NCI-H2029 treated with DMSO at 0.1 percent for 48 hours (cell line): ENCODE measurements at places on chromosomes 7 and 10.

DNA sequence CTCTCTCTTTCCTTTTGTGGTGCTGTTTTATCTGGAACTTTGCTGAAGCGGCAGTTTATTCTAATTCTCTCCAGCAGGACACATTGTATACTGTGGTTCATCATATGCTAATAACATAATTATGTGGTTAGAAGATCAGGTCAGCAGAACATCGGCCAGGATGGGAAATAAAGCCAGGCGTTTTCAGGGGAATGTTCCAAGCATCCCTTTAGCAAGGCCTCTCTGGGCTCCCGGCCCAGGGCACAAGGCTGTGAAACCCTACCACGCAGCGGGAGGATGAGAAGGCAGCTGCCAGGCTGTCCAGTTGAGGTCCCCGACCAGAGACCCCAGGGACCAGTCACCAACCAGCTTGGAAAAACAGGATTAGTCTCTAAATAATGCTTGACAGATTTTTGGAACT is 112.2 kb upstream of the GALNT17 start:
- DNase-seq, result no peak

DNA sequence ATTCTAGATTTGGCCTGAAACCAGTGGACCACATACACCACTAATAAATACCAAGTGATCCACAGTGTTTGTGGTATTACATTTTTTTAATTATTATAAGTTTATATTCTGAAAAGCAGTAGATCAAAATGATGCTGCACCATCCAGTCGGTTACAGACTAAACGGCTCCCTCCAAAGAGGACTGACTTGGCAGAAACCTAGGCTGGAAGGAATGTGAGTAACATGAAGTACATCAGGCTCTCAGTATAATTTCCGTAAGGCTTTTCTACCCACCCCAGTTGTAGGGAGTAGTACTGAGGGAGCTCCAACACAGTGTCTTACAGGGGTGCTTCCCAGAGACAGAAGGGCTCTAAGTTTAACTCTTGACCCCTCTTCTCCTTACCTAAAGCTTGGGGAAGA is 119.5 kb downstream of the TRRAP start:
- DNase-seq, result no peak

DNA sequence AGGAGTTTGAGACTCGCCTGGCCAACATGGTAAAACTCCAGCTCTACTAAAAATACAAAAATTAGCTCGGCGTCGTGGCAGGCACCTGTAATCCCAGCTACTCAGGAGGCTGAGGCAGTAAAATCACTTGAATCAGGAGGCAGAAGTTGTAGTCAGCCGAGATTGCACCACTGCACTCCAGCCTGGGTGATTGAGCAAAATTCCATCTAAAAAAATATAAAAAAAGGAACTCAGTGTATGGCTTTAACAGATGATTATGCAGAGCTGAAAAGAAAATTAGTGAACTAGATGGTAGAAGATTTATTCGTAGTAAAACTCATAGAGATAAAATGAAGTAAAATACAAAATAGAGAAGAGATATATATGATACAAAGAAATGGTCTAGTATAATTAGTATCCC is 12.6 kb upstream of the CNOT4 start:
- DNase-seq, result no peak

- no peak for DNase-seq
These were observed 470.5 kb downstream of the RPS24 start for GRCh38 chr10:78504181-78504580.

DNA sequence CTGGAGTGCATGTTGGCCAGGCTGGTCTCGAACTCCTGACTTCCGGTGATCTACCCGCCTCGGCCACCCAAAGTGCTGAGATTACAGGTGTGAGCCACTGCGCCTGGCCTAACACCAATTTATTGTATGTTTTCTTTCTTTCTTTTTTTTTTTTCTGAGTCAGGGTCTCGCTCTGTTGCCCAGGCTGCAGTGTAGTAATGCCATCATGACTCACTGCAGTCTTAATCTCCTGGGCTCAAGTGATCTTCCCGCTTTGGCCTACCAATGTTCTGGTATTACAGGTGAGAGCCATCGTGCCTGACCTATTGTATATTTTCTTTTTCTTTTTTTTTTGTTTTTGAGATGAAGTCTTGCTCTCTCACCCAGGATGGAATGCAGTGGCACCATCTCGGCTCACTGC is 33.8 kb upstream of the UBE2H start:
- no peak for DNase-seq

- no peak for DNase-seq
These were observed at the start of gene MICALL2 for GRCh38 chr7:1458683-1459511. MICALL2 (minus strand) TSS chr7:1459470; CDS start chr7:1459326, 144 bp downstream.

- DNase-seq, result no peak
These were observed 74.0 kb upstream of the AFAP1L2 start for GRCh38 chr10:114478281-114478680.

DNA sequence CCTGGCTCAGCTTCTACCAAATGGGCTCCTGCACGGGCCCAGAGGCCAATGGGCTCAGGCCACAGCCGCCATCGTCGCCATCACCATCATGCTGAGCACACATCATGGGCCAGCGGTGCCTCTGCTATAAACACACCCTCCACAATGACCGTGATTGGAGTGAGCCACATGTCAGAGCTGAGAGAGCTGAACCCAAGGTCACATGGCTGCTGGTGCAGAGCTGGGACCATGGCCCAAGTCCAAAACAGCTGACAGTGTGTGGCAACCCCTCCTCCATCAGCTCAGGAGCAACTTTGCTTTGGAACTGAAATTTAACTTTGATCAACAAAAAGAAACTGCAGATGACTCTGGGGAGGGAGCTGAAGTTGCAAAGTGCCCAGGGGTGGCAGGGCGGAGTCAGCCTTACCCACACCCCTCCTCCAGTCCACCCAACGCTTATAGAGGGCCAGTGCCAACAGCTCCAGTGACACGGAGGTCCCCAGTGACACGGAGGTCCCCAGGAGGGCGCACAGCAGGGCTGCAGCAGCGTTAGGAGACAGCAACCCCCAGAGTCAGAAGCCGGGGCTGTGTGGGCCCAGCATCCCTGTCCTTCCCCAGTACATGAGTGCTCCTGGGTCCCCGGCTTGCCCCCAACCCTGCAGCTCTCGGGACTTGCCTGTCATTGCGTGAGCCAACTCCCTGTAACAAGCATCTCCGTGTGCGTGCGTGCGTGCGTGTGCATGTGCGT is 249.6 kb downstream of the ELFN1 start:
- no peak for DNase-seq

DNA sequence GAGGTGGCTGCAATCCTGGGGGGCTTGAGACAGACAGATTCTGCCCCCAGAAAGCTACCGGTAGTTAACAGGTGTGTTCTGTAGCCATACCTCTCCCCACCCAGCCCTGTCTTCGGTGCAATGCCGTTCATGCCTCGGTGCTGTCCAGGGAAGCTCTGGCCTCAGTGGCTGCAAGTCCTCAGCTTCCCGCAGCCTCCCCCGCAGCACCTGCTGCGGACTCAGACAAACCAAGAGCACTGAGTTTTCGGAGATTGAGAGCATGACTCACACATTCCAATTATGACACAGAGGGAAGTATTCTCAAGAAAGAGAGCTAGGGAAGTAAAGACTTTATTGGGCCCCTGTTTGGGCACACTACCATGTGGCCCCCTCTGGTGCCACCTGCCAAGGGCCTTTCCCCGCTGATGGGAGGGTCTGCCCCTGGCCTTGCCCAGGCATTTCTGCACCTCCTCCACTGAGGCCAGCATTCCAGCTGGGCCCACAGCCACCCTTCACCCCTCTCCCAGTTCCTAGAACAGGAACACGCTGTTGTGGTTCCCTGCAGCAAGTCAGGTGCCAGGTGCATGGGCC is 30.2 kb upstream of the EZH2 start:
- DNase-seq, result no peak

GRCh38 chr10:97090644-97091043 is 95.1 kb downstream of the SLIT1 start:
- DNase-seq, result no peak

DNA sequence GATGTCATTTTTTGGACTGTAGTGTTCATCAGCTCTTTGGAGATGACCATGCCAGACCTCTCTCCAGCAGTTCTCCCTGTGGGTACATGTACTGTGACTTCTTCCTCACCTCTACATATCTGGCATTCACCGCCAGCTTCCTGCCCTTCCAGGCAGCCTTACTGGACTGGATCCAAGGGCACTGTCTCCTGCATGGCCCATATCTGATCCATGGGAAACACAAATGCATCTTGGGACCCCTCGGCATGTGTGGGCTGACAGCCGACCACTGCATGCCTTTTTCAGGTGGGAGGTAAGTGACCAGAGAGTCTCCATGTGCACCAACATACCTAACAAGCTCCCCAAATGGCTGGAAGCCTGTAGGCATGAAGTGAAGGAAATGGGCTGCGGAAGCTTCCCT is 3.9 kb upstream of the BLVRA start:
- no peak for DNase-seq

DNA sequence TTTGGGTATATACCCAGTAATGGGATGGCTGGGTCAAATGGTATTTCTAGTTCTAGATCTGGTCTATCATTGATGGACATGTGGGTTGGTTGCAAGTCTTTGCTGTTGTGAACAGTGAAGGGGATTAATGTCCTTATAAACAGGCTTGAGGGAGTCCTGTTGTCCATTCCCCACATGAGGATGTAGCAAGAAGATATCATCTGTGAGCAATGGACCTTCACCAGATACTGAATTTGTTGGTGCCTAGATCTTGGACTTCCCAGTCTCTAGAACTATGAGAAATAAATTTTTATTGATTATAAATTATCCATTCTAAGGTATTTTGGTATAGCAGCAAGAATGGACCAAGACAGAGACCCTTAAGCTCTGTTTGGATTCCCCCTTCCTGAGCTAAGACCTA is 72.2 kb upstream of the RELN start:
- no peak for DNase-seq

DNA sequence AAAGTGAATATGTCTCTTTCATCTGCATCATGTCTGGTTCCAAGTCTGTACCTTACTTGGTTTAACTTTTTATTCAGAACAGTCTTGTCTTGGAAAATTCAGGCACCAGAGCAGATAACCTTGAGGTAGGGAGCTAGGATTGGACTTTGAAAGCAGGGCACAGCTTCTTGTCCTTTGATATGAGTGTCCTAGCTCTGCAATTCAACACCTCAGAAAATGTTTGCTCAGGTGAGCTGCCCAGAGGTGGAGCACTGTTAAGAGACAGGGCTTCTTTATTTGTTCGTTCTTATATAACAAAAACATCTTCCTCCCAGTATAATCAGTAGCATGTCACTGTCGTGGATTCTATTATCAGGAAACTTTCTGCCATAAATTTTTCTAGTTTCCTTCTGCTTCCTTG is 118.3 kb downstream of the LRRC4 start:
- DNase-seq, result peak; percentile 71

DNA sequence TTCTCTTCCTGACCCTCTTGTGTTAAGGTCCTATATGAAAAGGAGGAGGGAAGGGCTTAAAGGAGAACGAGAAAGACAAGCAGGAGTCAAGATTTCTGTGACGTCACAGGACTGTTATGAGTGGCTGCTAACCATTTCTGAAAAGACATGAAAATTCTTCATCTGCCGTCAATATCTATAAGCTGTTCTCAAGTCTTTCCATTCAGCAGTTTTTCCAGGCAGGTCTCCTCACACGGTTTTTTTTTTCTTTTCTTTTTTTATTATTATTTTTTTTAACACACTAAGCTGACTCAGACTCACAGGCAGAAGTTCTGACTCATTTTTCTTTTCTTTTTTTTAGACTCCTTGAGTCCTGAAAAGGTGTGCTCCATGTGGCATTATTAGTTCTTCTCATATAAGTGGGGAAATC is 72.0 kb downstream of the DGKI start:
- no peak for DNase-seq

- no peak for DNase-seq
These were observed 69.0 kb downstream of the AHR start for GRCh38 chr7:17367502-17367901.

GRCh38 chr7:45244981-45245380 is 87.4 kb downstream of the RAMP3 start:
- DNase-seq, result no peak

DNA sequence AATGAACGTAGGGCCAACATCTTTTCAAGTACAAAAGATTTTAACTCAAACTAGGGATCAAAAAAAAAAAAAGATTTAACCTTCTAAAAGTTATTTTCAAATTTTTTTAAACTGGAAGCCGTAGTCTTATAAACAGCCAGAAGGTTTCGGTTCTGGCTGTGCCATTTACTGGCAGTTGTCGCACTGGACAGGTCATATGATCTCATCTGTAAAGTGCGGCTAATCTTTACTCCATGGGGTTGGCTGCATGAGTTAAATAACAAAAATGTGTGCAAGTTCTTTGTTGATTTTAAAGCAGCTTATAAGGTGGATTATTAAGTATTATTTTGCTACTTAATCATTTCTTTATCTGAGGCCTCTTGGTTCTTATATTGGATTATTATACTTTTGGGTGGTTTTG is 36.6 kb downstream of the TRUB1 start:
- DNase-seq, result no peak

DNA sequence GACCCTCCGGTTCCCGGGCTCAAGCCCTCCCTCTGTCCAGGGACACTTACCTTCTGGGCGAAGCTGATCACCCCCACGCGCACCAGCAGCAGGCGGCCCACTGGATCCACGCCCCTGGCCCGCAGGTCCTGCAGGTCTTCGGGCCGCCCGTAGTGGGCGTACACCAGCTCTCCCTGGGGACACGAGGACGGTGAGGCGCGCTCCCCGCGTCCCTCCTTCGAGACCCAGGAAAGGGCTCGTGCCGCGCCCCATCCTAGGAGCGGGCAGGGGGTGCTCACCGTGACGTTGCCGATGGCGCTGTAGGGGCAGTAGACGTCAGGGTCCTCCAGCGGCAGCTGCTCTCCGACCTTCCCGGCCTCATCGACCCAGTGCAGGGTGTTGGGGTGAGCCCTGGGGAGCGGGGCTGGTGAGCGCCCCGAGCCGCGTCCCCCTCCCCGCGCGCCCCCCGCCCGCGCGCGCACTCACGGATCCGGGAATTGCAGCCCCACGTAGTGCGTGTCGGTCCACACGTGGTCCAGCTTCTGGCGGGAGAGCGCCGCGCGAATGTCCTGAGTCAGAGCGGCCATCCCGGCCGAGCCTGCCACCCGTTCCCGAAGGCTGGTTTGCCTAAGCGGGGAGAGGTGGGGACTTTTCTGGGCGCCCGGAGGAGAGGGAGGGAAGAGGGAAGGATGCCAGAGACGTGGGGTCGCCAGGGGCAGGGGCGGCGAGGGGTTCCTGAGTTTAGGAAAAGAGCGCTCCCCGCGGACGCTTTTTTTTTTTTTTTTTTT is 8.2 kb downstream of the TFR2 start:
- no peak for DNase-seq

GRCh38 chr7:24898691-24899090 is 81.3 kb downstream of the OSBPL3 start:
- no peak for DNase-seq

- no peak for DNase-seq
These were observed 60.6 kb downstream of the C1GALT1 start for GRCh38 chr7:7242899-7243298.

- DNase-seq, result no peak
These were observed 6.6 kb downstream of the FLNC start for GRCh38 chr7:128836729-128837348.

GRCh38 chr10:104449391-104449790 is 95.8 kb downstream of the CFAP58 start:
- DNase-seq, result no peak

DNA sequence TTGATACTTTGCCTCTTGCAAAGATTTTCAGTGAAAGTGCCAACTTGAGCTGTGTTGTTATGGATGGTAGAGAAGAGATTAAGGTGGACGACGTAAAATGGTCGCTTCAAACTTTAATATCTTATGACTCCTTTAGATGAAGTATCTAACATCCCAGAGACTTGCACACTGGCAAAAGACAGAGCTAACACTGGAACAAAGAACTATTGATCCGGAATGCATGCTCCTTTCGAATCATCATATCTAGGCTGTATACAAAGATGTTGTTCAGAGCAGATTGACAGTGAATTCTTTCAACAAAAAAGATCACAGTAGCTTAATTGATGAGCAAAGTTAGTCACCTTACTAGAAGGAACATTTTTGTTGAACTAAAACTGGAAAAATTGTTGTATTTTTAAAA is 592.7 kb downstream of the NXPH1 start:
- no peak for DNase-seq
